ENCODE measurements at places on chromosomes 12 and 14.

DNA sequence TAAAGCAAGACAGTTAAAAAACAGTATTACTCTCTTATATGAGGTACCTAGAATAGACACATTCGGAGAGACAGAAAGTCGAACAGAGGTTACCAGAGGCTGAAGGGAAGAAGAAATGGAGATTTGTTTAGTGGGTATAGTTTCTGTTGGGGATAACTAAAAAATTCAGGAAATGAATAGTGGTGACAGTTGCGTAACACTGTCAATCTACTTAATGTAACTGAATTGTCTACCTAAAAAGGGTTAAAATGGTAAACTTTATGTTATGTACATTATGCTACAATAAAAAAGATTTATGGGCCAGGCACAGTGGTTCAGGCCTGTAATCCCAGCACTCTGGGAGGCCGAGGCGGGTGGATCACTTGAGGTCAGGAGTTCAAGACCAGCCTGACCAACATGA, 30.6 kb upstream of the SLC6A13 start:
- no peak for DNase-seq

DNA sequence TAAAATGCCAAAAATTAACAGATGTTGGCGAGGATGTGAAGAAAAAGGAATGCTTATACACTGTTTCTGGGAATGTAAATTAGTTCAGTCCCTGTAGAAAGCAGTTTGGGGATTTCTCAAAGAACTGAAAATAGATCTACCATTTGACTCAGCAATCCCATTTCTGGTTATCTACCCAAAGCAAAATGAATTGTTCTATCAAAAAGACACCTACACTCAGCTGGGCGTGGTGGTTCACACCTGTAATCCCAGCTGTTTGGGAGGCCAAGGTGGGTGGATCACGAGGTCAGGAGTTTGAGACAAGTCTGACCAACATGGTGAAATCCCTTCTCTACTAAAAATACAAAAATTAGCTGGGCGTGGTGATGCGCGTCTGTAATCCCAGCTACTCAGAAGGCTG, 279.3 kb upstream of the PDE3A start:
- no peak for DNase-seq

- DNase-seq = peak; percentile 83
Observed at GRCh38 chr14:101876555-101876938, 87.8 kb upstream of the DYNC1H1 start.

DNA sequence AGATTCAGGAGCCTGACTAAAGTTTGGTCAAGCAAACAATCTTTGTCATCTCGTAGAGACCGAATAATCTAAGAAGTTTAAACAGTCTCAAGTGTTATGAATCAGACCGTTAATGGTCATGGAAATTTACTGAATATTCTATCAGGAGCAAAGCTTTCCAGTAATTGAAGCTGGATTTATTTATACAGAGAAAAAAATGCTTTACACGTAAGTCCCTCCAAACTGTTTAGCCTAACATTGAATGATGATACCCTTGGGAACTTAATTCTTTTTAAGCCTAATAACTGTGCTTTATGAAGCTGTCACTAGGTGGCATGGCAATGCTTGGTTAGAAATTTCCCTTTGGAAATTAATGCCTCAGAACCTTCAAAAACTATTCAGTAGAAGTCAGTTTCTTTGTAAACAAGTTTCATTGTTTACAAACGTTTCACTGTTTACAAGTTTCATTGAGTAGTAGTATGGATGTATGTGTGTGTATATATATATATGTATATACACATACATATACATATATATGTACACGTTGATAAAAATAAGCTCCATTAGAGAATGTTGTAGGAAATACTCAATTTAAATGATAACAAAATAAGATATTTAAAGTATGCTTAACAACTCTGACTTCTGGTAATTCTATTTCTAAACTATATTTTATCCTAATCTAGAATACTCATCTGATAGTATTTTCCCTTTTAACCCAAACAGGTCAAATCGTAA, 32.1 kb downstream of the DEPDC4 start:
- peak; percentile 29 for DNase-seq

- DNase-seq = no peak
Observed at GRCh38 chr12:54959291-54960018, 25.1 kb downstream of the TESPA1 start.

DNA sequence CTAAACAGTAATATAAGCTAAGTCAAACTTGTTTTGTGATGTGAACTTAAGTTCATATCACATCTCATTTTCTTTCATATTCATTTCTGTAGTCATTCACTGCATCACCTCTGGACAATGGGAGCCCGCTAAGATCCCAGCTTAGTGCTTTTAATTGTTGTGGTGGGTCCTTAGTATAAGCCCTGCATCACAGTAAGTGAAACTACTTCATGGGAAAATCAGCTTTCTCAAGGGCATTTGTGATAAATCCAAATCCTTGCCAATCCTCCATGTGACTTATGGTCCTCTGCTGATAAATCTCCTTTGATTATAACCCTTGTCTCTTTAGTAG, 98.3 kb downstream of the PLEKHA5 start:
- DNase-seq = no peak

DNA sequence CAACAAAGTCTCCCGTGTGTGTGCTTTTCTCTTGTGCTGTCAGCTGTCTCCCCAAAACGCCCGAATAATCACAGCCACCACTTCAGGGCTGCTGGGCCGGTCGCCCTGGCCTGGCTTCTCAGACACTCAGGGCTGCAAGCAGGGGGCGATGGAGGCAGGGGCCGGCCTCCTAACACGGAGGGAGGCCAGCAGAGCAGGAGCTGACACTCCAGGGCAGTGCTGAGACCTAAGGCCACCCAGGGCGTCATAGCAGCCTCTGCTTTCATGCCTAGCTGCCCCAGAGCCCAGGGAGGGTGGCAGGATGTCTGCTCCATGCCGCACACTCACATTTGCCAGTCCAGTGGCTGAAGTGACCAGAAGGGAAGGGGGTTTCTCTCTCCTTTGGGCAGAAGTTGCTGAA, 25.6 kb downstream of the STX2 start:
- no peak for DNase-seq

GRCh38 chr14:82080370-82080769, 546.7 kb upstream of the SEL1L start:
- DNase-seq = no peak

- DNase-seq = no peak
Observed at GRCh38 chr12:51025338-51025835, 797 bp downstream of the SLC11A2 start.

DNA sequence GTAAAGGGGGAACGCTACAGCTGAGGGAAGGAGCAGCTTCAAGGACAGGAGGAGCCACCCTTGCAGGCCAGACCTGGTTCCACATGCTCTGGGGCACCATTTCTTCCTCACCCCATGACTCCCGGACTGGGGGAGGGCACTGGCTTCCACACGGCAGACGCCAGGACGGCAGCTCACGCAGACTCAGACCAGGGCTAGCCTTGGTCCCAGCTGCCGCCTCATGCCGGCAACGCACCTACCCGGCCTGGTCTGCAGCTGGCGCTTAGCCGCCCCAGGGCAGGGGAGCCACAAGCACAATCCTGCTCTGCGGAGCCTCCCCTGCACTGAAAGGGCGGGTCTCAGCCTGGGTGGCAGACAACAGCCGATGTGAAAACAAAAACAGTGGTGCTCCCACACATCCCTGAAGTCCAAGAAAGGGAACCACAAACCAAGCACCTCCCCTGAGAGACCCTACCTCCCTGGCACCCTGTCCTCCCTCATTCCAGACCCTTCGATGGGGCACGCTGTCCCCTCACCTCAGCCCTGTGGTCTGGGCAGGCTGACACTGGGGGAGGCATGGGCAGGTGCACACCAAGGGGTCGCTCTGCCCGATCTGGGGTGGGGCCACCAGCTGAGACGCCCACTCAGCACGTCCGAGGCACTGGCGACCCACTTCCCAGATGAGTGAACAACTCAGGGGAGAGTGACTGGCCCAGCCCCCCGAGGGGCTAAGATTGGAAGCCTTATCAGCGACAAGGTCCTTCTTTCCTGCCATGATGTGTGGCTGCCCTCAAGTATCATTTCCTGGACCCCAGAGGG, 65.0 kb downstream of the CHGA start:
- no peak for DNase-seq

DNA sequence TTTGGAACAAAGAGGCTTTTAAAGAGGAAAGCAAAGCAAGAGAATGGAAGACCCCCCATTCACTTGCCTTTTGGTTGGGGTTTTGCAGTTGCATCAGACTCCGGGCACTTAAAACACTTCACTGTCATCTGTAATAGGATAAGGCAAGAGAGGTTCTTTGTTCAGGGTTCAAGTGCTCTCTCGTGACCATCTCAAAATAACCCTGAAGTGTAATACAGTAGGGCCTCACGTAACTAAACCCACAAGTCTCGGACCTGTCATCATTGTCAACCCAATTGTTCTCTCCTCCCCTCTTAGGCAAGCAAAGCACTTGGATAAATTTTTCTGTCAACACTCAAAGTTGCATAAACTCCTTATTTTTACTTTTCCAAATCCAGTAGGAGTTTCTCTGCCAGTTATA, 26.9 kb upstream of the MYBPC1 start:
- no peak for DNase-seq

DNA sequence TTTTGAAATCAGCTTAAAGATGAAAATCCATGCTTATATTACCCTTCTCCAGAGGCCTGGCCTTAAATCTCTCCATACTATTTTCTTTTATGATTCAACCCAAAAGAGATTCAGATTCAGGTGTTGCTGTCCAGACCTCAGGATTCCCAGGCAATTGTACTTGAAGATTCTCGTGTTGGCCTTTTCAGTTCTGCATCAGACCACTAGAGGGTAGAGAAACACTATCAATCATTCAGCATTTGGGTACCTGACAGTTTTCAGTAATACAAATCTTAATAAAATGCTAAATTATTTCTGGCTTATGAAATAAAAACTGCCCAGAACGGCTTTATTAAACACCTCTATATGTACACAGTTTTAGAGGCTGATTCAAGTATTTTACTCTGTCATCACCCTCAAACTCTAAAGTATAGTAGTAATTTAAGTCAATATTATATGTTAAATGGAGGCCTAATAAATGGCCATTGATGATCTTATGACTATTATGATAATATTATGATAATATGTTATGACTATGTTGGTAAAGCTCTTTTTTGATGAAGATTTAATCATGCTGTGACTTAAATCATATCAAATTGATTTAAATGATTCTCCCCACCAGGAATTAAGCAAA, 301.1 kb downstream of the DUSP6 start:
- DNase-seq = peak; percentile 24

DNA sequence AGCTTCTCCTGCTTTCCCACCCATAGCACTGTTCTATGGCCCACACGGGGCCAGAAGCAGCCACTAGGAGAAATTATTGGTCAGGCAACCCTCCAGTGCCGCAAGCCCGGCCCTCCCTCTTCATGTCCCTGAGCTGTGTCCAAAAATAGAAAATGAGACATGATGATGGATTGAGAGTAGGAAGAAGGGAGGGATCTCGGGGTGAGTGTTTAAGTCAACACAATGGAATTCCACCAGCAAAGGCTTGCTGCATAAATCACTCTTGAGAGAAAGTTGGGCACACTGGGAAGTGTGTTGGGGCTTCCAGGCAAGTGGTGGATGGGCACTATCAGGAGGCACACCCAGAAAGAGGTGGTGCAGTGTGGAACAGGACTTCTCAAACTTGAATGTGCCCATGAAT, 94.2 kb downstream of the LLPH start:
- no peak for DNase-seq

- peak; percentile 55 for DNase-seq
Observed at GRCh38 chr14:61281186-61281947, at the start of gene TMEM30B. TSS of gene TMEM30B (minus strand) at chr14:61281338. CDS start at chr14:61281147, 191 bp downstream.

DNA sequence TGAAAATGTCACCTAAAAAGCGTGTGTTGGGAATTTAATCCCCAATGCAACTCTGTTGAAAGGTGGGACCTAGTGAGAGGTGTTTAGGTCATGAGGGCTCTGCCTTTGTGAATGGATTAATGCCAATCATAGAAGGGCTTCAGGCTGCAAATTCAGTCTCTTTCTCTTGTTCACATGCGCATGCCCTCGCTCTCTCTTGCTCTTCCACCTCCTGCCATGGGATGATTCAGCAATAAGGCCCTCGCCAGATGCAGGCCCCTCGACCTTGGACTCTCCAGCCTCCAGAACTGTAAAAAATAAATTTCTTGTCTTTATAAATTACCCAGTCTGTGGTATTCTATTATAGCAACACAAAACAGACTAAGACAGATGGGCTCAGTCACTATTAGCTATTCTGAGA, 55.4 kb downstream of the PLXNC1 start:
- no peak for DNase-seq

GRCh38 chr12:57454566-57455373, at the start of gene INHBE:
TSS of gene INHBE (plus strand) at chr12:57455307. CDS start at chr12:57455537, 230 bp downstream.
- DNase-seq = no peak

- no peak for DNase-seq
Observed at GRCh38 chr14:72383865-72384264, 451.6 kb downstream of the RGS6 start.

DNA sequence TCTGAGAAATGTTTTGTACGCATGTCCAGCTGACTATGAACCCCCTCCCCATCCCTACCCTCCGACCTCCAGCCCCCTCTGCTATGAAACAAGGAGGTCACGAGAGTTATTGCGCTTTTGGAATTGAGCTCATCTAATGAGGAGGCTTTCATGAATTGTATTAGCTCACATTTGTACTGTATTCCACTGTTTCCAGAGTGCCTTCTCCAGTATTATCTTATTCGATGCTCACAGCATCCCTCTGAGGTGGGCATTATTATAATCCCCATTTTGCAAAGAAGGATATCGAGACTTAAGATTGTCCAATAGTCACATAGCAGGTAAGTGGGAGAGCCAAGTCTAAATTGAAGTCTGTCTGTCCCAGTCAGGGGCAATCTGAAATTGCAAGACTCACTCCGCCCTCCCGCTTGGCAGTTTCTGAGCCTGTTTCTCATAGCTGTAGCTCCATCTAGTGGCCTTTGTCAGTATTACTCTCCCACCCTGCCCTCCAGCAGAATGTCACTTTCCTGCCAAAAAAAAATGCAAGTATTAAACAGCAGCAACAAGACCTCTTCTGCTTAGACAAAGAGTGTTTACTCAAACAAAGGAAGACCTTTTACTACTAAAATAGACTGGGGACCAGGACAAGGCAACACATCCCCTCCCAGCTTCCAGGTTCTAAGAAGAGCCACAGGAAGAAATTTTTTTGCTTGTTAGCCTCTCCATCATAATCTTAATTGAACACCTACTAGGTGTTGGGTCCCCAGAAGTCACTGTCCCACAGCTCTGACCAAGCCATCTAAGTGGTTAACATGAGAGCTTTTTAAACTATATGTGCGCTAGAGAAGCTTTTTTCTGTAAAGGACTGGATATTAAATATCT, 48.6 kb upstream of the TMEM233 start:
- DNase-seq = peak; percentile 65

GRCh38 chr12:79453820-79454219, 236.9 kb downstream of the PAWR start:
- DNase-seq = no peak

GRCh38 chr12:105427883-105428282, 97.4 kb downstream of the C12orf75 start:
- DNase-seq = no peak

Measured in activated naive CD4-positive, alpha-beta T cell treated with anti-CD3 and anti-CD28 coated beads, Interleukin-2, amount 10 ng/mL, durations not matched to agents 7 days and 5 days (primary cell).